ENCODE measurements at places on chromosomes 2 and 18. TPM values are rescaled to one million over a fixed set of nuclear protein-coding genes. Genes with fewer than 3 reads are reported as not detected.

DNA sequence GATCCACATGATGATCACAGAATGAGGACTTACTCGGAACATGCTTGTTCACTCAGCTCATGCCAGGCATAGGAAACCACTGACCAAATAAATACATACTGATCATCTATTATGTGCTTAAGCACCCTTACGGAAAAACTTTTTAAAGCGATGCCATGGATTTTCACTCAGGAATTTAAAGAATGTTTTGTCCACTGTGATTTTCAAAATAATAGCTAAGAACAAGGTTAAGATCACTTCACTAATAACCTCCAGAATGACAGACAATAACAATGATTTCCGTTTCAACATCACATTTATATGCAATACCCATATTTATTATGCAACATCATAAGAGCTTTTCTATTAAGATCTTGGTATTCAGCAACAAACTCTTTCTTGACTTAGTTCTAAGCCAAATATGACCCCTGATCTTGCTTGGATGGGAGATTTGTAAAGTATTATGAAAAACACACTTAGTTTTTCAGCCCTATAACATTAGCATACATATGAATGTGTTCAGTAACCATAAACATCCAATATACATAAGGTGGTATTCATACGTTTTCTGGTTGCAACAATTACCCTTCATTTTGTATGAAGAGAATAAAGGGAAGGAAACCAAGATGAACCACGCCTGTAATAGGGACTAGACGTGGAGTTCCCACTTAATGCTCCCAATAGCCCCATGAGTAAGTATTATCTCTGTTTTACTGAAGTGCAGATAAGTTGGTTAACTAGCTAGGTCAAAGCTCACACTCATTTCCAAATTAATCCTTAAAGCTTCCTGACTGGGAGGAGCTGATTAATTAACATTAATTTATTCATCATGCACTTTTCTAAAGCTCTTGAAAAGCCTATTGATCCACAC, 1.9 kb downstream of the CD302 start:
- DNase-seq: no peak

The SPHKAP gene
- not detected for total RNA-seq

DNA sequence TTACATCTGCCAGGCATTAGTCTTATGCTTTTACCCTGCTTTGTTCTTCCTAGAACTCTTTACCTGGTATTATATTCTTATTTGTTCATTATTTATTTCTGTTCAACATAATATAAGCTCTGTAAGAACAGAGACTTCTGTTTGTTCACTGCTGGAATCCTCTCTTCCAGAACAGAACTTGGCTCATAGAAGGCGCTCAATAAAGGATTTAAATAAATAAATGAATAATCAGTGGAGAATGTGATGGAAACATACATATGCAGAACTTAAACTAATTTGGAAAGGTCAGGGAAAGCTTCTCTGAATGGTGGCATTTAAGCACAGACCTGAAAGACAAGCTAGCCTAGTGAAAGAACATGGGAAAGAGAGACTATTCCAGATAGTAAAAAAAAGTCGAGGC, 24.3 kb downstream of the NCKAP1 start:
- DNase-seq: no peak

The IL18R1 gene
- 4.6 TPM for total RNA-seq

DNA sequence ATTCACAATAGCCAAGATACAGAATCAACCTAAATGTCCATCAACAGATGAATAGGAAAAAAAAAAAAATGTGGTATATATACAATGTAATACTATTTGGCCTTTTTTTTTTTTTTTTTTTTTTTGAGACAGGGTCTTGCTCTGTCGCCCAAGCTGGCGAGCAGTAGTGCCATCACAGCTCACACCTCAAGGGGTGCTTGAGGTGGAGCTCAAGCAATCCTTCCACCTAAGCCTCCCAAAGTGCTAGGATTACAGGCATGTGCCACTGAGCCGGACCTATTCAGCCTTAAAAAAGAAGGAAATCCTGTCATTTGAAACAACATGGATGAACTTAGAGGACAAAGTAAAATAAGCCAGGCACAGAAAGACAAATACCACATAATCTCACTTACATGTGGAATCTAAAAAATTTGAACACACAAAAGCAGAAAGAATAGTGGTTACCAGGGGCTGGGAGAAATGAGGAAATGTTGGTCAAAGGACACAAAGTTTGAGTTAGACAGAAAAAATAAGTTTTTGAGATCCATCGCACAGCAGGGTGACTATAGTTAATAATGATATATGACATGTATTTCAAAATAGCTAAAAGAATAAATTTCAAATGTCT, 26.0 kb downstream of the TLK1 start:
- DNase-seq: no peak

DNA sequence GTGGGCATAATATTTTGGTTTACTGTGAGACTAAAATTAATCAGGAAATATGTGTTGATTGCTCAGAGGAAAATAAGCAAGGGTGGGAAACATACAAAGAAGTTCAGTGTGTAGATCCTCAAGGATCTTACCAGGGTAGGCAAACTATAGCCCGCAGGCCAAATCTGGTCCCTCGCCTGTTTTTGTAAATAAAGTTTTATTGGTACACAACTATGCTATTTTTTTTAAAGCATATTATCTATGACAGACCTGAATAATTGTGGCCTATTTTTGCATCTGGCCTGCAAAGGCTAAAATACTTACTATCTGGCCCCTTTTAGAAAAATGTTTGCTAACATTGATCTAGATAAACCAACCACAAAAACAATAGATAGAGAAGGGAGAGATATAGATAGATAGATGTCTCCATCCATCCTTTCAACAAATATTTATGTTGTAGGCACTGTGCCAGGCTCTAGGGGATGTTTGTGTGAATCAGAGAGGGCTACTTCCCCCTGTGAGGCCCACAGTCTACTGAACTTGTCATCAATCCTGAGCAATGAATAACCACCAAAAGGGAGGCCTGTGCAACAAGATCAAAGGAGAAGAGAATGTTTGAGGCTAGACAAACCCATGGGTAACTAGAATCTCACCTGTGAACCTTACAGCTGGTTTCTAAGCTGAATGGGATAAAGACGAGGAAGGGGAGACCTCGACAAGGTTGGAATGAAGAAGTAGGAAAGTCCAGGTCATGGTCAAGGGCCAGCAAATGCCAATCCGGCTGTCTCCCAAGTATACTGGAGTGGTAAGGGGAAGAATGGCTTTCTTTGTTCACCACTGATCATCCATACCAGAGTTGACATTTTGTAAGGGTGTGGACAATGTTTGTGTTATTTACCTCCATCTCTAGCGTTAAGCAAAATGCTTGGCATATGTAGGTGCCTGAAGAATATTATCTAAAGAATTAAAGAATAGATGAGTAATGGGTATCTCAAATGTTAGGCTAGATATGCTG, 23.6 kb downstream of the ALPK2 start:
- DNase-seq: peak; percentile 84

The CKAP2L gene
- total RNA-seq: 25.5 TPM

DNA sequence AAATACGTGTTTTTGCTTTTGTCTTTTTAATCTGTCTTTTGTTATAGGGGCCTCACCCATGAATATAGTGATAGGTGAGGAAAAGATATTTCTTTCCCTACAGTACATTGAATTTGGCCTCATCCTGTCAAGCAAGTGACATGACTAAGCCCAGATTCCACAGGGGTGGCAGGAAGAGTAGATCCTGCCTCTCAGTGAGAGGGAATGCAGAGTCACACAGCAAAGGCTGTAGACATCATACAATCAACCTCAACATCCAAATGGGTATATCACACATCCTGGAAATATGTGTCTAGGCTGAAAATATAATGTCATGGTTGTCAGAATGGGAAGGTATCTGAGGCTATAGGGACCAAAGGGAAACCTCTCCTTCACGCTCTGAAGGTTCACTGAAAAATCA, 269.6 kb downstream of the CDH20 start:
- DNase-seq: peak; percentile 27

GRCh38 chr2:113784823-113785744, 28.6 kb upstream of the SLC35F5 start:
- DNase-seq: no peak

The SIGLEC15 gene
- total RNA-seq: 12.1 TPM

The ACKR3 gene
- 5.4 TPM for total RNA-seq

DNA sequence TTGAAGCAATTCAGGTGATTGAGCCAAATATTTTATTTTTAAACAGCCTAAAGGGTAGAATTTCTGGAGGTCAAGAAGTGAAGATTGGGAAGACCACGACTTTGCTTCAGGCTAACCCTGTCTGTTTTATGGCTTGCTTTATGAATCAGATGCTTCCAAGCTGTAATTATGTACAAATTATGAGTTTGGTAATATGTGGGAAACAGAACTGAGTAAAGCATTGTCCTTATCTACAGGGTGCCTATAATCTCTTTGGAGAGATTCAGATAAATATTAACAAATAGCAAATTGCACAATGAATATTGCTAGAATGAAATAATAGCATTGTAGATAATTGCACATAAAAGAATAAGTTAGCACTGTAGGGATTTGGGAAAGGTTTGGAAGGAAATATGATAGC, 539.4 kb upstream of the CDH2 start:
- DNase-seq: no peak
